ENCODE measurements at places on chromosomes 13 and 19.

GRCh38 chr19:9945319-9945966 lies 9.1 kb upstream of the OLFM2 start:
- DNase-seq: peak; percentile 28

GRCh38 chr13:94548821-94549231 lies 47.1 kb downstream of the TGDS start:
- no peak for DNase-seq

- DNase-seq: no peak
Observed at GRCh38 chr13:41649659-41650058, 192.3 kb downstream of the RGCC start.

GRCh38 chr19:7294558-7295212 lies 471 bp upstream of the INSR start:
- DNase-seq: peak; percentile 17

- DNase-seq: no peak
Observed at GRCh38 chr13:31274390-31274789, 74.6 kb downstream of the B3GLCT start.

GRCh38 chr19:16419669-16420335 lies 52.0 kb downstream of the EPS15L1 start:
- DNase-seq: peak; percentile 9

DNA sequence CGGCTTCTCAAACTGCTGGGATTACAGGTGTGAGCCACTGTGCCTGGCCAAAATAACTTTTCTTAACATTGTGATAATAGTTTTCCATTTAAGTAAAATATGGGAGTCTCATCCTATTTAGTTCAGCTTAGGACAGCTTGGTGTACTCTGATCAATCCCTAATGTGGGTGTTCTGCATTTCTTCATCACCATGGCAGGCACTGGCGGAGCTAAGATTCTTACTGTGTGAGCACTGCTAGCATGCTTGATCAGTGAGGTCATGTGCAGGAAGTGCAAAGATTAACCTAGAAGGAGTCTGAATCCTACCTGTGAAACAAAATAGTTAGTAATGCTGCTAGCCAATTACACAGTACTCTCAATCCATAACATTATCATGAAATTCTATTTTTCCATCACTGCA lies 1684.2 kb upstream of the SLC10A2 start:
- no peak for DNase-seq

DNA sequence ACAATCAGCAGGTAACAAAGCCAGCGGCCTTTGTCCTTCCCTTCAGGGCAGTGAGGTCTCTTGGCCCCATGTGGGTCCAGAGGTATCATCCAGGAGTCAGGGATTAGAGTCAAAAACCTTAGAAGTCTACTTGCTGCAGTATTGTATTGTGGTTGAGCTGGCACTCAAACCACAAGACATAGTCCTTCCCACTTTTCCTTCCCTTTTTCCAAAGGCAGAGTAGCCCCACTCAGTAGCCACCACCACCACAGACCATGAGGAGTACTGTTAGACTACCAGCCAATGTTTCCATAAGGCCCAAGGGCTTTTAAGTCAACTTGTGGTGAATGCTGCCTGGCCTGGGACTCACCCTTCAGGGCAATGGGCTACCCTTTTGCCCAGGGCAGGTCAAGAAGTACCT lies 27.1 kb upstream of the CCNA1 start:
- no peak for DNase-seq

DNA sequence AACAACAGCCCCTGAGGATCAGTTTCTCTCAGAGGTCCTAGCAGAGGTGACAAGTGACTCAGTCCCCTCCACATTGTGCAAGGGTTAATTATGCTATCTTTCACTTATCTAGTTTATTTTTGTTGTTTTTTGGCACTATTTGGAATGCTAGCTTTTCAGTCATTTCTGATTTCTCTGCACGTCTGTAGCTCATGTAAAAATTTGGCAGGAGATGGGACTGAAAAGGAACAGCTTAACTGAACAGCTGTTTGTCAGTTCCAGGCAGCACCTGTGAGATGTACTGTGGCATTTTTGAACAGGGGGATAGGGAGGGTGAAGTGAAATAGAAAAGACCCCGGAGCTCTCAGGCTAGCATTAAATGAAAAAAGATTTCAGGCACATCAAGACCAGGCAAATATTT lies 313.5 kb downstream of the SUCLA2 start:
- DNase-seq: no peak

DNA sequence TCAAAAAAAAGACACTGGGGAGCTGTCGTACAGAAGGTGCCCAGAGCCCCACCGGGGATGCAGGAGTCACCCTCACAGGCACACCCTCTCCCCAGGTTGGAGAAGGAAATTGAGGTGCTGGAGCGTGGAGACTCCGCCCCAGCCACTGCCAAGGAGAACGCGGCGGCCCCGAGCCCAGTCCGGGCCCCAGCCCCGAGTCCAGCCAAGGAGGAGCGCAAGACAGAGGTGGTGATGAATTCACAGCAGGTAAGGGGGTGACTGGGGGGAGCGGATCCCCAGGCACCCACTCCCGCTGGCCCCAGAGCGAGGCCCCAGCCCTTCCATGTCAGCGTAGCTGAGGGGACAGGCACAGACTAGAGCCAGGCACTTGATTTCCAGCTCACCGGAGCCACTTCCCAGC lies 19.9 kb upstream of the MISP start:
- DNase-seq: no peak

DNA sequence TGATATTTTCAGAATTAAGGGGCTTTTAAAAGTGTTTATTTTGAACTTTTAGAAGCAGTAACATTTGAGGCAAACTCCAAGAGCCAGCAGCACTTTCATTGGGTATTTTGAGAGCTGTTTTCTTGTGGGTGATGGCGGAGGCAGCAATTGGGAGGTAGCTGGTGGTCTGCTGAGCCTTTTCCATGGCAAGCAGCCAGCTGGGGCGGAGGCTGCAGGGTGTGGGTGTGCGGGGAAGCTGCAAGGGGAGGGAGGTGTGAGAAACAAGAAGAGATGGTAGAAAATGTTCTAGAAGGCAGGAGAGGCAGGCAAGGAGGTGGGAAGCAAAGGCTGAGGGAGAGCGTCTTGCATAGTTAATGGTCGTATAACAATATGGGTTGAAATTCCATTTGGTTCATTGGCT lies 223.4 kb upstream of the HTR2A start:
- DNase-seq: no peak

- no peak for DNase-seq
Observed at GRCh38 chr19:17165715-17166114, 49.4 kb upstream of the USE1 start.

DNA sequence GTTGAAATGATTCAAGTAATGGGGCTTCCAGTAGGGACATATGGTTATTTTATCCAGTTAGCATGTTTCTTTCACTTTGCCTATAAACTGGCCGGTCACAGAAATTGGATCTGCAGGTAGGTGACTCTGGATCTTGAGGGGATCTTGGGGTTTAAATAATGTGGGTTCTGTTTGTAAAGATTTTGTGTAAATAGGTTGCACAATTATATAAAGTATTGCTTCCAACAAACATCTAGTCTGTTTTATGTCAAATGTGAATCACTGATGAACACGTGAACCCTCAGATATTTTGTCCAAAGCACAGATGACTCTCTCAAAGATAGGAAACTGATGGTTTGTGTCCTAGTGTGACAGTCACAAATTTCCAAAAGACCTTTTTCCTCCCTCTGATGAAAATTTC lies 98.4 kb downstream of the ZIC5 start:
- DNase-seq: no peak

- no peak for DNase-seq
Observed at GRCh38 chr19:6413291-6413690, 11.3 kb downstream of the KHSRP start.

GRCh38 chr13:59367904-59368303 lies 795.8 kb downstream of the DIAPH3 start:
- DNase-seq: no peak

DNA sequence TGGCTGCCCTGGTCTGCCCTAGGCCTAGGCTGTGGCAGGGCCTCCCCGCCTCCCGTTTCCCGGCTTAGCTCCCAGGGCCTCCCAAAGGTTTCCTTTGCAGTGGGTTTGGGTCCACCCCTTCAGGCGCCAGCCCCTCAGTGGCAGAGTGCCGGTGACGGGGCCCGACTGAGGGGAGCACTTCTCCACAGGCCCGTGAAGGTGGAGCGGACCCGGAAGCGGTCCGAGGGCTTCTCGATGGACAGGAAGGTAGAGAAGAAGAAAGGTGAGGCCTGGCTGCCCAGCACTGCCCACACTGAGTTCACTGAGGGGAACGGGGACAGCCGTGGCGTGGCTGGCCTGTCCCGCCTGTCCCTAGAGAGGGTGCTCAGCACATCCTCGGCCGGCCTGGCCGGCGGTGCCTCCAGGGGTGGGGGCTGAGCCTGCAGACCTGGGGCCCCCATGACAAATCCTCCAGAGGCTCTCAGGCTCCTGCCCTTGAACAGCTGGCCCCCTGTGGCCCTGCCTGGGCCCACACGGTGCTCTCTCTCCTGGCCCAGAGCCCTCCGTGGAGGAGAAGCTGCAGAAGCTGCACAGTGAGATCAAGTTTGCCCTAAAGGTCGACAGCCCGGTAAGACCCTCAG lies 20.4 kb downstream of the PLIN4 start:
- no peak for DNase-seq

GRCh38 chr19:29367791-29368222 lies 154.9 kb upstream of the UQCRFS1 start:
- no peak for DNase-seq

- DNase-seq: no peak
Observed at GRCh38 chr13:100707818-100708740, 33.5 kb upstream of the TMTC4 start.

DNA sequence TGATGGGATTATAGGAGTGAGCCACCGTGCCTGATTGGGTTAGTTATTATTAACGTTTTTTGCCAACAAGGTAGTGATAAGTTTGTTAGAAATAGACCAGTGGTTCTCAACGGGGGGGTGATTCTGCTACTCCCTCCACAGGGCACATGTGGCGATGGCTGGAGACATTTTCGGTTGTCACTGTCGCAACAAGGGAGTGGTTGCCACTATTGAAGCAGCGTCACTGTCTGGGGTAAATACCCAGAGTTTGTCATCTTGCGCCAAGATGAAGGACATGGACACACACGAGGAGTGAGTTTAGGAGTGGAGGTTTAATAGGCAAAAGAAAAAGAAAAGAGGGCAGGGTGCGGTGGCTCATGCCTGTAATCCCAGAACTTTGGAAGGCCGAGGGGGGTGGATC lies 18.9 kb downstream of the ADGRE3 start:
- DNase-seq: no peak

DNA sequence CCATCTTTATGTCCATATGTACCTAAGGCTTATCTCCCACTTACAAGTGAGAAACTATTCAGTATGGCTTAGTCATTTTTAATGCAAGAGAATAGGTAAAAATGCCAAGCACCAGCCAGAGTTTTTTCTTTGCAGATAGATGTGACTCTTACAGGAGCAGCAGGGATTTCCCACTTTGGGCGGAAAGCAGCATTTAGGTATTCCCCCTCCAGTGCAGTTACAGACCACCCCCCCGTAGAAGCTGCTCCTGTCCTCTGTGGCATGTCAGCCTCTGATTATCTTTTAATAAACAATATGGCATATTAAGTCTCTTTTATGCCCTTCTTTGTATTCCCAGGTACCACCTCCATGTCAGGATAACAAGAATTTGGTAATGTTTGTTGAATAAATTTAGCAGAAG lies 24.7 kb upstream of the USPL1 start:
- DNase-seq: no peak

DNA sequence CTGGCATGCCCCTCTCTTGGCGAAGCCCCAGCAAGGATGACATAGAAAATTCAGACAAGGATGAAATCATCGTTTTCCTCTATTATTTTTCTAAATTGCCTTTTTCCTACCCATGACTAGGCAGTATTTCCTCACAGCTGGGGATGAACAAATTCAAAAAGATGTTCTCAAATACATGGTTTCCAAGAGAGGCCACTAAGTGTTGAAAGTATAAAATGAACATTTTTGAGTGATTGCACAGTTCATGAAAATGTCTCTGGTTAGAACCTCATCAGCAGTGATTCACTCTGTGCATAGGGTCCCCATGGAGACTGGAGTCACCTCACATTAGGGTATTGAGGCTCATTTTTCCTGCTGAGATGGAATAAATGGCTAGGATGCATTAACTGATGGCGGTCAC lies 373.7 kb downstream of the DNAJC15 start:
- no peak for DNase-seq

DNA sequence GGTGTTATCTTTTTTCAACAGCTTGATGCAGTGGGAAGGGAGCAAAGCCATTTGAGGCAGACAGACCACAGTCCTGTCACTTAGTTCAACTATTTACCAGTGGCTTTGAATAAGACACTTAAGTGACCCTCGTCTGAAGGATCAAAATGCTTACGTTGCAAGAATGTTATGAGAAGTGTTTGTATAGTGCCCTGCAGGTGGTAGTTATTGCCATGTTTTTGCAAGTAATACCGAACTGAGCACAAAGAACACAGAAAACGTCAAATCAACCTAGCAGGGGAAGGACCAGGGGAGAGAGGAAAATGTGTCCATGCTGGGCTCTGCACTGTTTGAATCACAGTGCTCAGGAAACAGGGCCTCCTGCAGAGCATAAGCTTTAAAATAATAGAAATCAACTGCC lies 2.8 kb downstream of the SOHLH2 start:
- no peak for DNase-seq

GRCh38 chr19:3626473-3627350 lies at the start of gene CACTIN:
Gene CACTIN, minus strand, starts transcription at chr19:3626790. Its CDS starts 28 bp downstream, at chr19:3626762.
- DNase-seq: peak; percentile 96

GRCh38 chr19:51341066-51341465 lies 873 bp downstream of the VSIG10L start:
- no peak for DNase-seq

- no peak for DNase-seq
Observed at GRCh38 chr13:75345193-75345592, 136.8 kb downstream of the TBC1D4 start.

- DNase-seq: no peak
Observed at GRCh38 chr19:876780-877314, 16.1 kb downstream of the MED16 start.

- DNase-seq: peak; percentile 99
Observed at GRCh38 chr19:45902651-45903625, 525 bp upstream of the MYPOP start.

DNA sequence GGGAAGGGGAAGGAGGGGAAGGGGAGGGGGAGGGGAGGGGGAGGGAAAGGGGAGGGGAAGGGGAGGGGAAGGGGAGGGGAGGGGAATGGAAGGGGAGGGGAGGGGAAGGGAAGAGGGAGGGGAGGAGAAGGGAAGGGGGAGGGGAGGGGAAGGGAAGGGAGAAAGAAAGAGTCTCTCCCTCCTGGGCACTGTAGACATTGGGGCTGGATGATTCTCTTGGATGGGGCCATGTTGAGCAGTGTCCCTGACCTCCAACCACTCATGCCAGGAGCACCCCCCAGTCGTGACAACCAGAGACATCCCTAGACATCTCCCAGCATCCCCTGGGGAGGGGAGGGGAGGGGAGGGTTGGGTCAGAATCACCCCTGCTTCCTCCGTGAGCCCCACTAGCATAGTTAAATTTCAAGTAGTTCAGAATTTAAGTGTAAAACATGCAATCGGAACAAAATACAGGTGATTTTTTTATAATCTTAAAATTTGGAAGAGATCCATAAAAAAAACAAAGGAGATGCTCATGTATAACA lies 64.0 kb downstream of the GNG7 start:
- DNase-seq: no peak

GRCh38 chr19:3365093-3365835 lies 1.1 kb upstream of the NFIC start:
- no peak for DNase-seq
